ENCODE measurements at places on chromosomes 3 and 15.

- DNase-seq = no peak
Observed at GRCh38 chr3:172908771-172909270, 158.3 kb downstream of the ECT2 start.

GRCh38 chr3:171846597-171846996 is 3.4 kb downstream of the TMEM212 start:
- DNase-seq = no peak

DNA sequence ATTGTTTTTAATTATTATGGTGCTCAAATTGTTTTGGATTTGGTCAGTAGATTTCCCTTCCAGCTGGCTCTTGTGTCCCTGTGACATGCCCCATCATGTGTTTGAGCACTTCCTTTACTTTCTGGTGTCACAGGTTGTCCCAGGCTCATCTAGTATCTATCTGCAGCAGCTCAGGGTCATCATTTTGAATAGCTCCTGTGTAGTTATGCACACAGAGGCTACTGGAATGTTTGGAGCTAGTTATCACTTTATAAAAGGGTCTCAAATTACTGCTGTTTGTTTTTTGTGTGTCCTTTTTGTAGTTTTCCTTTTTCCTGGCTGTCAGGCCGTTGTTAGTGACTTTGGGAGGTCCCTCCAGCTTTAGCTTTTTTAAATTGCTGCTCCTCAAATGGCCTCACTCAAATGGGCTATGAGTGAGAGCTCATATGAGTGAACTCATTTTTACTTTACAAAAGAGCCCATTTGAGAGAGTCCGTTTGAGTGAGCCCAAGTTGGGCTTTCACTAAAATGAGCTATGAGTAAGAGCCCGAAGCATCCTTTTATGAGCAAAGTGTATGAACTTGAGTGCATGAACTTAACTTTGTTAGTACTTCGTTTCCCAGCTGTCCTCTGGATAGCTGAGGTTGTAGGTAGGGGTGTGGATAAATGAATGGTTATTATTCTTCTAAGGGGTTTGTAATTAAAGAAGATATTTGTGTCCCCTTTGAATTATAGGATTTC is 43.8 kb downstream of the SQOR start:
- no peak for DNase-seq

DNA sequence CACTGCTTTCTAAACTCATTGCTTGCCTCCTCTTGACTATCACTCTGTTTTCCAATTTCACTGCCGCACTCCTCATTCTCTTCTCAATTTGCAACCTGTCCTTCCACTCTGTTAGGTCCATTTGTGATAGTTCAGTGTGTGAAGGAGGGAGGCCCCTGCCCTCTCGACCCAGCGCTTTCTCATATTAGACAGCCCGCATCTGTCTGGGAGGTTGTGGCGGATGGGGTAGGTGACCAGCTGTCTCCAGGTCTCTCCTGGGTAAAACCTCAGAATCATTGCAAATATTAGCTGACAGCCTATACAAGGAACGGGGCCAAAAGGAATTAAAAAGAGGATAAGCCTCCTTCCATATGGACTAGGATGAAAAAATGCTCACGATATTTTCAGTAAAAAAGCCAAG is 358.3 kb downstream of the SHQ1 start:
- DNase-seq = no peak

- no peak for DNase-seq
Observed at GRCh38 chr3:159792070-159792469, 196.6 kb upstream of the IL12A start.

DNA sequence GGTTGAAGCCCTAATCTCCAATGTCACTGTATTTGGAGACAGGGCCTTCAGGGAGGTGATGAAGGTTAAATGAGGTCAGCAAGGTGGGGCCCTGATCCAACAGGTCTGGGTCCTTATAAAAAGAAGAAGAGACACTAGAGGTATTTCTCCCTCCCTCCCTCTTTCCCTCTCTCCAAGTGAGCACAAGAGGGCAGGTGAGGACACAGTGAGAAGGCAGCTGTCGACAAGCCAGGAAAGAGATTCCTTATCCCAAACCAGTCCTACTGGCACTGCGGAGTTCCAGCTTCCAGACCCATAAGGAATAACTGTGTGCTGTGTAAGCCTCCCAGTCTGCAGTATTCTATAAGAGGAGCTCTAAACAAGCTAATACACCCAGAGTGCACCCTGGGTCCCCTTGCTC is 134.7 kb downstream of the ADAMTS17 start:
- DNase-seq = no peak

- no peak for DNase-seq
Observed at GRCh38 chr15:49715211-49715610, 94.4 kb downstream of the DTWD1 start.

DNA sequence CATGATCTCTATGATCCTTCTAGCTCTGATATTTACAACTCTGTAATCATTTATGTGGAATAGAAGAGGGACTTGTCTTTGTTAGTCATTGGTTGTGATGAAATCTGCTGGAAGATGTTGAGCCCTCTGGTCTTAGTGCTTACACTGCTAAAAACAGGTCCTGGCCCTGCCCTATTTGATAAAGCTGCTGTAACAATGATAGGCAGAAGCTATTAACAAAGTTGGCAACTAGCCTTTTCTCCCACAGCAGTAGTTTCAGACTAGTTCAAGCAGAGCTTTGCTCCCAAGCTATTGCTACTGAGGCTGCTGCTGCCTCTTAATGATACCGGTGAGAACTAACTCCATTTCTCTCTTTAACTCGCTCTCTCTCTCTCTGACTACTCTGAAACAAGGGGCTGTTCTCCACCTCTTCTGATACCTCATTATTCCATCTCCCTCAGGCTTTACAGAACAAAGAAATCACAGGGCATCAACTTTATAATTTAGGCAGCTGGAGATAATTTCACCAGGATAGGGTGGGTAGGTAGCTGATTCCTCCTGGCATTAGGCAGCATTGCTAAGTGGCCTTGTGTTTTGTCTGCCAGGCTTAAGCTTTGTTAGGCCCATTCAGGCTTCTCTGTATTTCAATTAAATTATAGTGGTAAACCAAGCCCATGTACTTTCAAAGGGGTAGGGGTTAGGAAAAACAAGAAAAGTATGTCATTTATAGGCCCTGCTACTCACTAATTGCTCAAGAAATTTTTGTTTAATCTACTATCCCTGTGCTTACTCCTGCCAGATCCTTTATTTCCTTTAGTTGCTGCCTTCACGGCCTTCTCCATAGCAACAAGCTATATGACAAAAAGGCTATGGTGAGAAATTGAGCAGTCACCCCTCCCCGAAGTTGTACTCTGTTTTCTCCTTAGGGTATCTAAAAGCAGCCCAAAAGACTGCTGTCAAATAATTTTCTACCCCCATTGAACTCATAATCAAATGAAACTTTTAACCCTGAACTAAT is 139.6 kb downstream of the RBPMS2 start:
- DNase-seq = no peak

DNA sequence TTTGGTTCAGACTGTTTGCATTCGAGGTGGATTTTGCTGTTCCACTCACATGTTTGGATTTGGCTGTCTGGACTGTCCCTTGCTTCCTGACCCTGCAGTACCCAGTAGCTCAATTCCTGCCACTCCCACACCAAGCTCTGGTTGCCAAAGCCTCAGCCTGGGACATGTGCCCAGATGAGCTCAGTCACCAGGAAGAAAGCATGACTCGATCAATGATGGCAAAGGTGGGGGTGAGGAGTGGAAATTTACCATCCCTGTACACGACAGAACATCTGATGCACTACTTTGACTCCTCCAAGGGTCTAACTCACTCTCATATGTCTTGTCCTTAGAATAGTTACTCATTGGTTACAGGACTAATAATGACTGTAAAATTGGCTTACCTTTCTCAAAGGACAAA is 45.2 kb downstream of the ZNF385D start:
- DNase-seq = no peak

GRCh38 chr15:98745650-98746374 is 97.5 kb downstream of the IGF1R start:
- DNase-seq = no peak

GRCh38 chr3:117145677-117146076 is 436.1 kb downstream of the TUSC7 start:
- DNase-seq = no peak

GRCh38 chr3:172939651-172940293 is 189.2 kb downstream of the ECT2 start:
- no peak for DNase-seq

DNA sequence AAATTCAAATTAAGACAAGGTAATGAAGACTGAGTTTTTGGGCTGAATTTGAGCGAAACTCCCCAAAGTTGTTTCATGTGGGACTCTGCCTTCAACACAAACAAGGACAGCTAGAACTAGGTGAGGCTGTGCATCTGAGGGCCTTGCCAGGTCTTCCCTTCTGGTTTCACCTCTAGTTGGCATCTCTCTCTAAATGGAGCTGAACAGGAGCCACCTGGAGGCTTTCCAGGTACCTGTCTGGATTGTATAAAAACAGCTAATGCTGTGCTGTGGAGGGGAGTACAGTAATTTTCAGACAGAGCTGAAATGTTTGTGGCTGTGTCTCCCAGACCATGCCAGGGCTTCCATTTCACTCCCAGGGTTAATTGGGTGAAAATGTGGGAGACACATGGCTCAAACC is 27.1 kb downstream of the TRIM71 start:
- no peak for DNase-seq

GRCh38 chr15:28140062-28140461 is 40.9 kb upstream of the OCA2 start:
- no peak for DNase-seq

DNA sequence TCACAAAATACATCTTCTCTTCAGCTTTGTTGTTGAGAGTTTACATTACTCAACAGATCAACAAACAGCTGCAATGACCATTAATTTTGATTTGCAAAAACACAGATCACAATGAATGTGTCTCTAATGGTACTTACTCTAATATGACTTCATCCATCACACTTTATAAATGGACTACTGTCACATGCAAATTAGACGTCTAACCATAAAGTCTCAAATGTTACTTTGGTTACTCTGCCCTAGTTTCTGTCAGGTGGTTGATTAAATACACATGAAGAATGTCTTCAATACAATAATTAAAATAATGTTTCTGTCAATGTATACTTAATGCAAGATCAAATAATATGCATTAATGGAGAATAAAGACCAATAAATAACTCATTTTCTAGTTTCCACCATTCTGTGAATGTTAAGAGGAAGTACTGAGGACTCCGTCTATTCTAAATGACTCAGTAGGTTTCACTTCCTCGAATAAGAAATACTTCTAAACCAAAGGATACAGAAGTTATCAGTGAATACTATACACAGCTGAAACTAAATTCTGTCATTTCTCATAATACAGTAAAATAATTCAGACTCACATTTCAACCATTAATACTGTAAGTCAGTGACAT is 145.8 kb downstream of the CBLB start:
- DNase-seq = no peak

GRCh38 chr3:177658354-177658753 is 461.1 kb upstream of the TBL1XR1 start:
- no peak for DNase-seq

GRCh38 chr15:35293353-35294130 is 208.4 kb upstream of the NANOGP8 start:
- no peak for DNase-seq

DNA sequence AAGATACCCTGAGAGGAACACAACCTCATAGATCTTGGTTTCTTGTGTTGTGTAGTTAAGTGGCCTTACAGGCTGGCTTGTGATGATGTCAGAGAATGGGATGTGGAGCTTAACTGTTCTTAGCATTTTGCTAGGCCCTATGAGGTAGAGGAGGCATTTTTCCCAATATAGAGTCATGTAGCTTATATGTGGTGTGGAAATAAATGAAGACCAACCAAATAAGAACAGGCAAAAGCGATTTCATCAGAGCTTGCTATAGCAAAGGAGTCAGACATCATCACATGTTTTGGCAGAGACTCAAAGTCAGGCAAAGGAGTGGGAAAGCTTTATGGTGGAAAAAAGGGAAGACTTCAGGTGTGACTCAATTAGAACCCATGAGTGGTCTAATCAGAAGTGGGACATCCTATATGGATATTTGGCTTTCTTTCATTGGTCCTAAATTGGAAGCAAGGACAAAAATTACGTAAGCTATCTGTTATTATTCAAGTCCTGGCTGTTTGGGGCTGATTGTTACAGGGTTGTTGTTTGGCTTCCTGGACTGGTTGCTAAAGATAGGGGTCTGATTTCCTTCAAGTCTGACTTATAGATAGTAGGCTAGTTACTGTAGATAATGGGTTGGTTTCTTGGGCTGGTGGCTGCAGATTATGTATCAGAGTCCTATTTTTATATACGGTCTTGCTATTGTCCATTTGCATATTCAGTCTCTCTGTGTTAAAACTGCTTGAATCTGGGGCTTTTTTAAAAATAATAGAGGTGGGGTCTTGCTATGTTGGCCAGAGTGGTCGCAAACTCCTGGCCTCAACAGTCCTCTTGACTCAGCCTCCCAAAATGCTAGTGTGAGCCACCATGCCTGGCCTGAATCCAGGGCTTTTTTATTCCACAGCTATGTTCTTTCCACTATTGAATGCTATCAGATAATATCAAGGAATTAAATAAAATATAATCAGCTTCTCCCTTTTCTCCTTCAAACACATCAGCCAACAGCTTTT is 30.3 kb upstream of the SETD2 start:
- DNase-seq = no peak

DNA sequence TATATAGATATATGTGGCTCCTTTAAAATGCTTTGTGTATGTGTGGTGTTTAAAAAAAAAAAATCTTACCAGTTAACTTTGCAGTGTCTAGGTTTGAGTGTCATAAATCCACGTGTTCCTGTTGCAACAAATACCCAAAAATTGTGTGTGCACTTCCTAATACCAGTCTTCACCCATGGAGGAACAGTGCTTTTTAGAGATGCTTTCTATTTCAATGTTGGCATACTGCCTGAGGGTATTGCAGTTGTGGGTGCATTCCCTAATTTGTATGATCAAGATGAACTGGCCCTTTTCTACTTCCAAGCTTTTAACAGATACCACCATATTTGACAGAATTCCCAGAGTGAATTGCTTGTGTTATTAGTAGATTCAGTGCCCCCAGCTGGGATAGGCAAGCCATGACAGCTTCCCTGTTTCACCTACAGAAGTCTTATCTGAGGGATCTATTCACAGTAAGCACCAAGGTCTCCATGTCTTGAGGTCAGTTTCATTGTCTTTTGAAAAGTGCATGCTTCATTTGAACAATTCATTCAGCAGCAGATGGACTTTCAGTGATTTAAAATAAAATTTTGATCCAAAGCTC is 68.9 kb upstream of the GOLGA6B start:
- DNase-seq = no peak

DNA sequence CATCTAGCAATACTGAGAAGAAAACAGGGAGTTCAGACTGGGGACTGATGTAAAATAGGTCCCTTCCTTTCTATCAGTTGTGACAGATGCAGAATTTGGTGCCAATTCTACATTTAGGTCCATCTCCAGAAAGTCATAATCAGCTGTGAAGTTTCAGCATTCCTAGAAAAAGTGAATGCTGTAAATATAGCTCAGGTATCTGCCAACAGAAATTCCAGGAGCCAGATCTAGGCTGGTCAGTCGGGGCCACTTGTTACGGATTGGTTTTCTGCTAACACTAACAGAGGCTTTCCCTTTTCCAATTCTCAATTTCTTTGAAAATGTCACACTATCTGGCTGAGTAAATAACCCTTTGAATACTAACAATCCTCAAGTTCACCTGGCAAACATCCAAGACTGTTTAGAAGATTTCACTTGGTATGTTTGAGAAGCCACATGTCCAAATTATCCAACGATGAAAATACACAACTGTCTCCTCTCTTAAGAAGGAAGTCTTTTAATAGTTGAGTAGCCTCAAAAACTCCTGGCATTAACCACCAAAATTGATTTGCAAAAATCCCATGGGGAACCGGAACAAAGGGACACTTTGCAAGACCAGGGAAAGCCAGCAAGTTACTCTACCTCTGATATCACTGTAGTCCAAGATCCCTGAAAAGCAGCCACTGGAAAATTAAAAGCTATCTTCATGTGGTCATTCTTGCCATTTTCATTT is 222.3 kb downstream of the ZMAT3 start:
- DNase-seq = peak; percentile 6

All from SK-N-MC (cell line).